Upper lobe of left lung (tissue), 6 donors: ENCODE measurements at places on chromosomes 13 and 19. TPM values are rescaled to one million over a fixed set of nuclear protein-coding genes. Genes with fewer than 3 reads are reported as not detected.

DNA sequence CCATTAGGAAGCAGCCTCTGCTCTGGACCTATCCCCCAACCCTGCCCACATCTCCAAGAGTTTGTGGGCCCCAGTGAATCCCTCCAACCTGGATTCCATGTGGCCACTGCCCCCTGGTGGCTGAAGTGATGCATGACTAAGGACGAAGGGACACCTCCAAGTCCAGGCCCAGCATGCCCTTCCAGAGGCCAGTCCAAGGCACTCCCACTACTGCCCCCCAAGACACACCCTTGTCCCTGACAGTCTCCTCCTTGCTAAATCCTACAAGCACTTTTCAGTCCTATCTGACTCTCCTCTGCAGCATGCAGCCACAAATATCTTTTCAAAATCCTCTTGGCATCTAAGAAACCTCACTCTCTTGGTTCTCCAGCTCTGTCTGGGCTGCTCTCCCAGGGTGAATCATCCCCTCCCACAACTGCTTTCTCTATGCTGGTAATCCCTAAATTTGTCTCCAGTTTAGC lies 33.0 kb downstream of the DEDD2 start:
- H3K36me3 ChIP-seq: no peaks in the 10 kb centered on the region
- peak; percentile 77 for DNase-seq
- no peak overlapping the region for H3K4me3 ChIP-seq
- no peaks in the 10 kb centered on the region for H3K4me1 ChIP-seq
- peaks cover 5% of the 10 kb centered on the region for H3K27me3 ChIP-seq
- no peak overlapping the region for H3K27ac ChIP-seq

TEX101 gene
- total RNA-seq: not detected

IGFL3 gene
- not detected for total RNA-seq

DNA sequence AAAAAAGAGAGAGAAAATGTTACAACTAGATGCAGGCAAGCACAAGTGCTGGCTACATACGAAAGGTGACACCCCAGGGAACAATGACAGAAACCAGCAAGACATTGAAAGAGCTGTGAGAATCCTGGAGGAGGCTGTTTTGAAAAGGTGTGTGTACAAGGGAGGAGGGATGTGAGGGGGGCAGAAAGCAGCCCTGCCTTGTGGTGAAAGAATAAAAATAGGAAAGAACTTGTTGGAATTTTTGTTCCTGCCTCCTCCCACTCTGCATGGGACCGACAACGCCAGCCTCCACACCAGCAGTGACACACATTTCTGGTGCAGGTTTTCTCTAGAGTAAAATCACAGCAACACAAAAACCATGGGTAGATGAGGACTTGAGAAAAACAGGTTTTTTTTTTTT lies 1258.6 kb downstream of the PCDH9 start:
- no peak overlapping the region for H3K4me3 ChIP-seq
- no peaks in the 10 kb centered on the region for H3K27me3 ChIP-seq
- no peak for DNase-seq
- H3K36me3 ChIP-seq: no peaks in the 10 kb centered on the region
- H3K27ac ChIP-seq: no peak overlapping the region

RNF17 gene
- 0.27 TPM for total RNA-seq

- H3K4me3 ChIP-seq: no peak overlapping the region
- no peaks in the 10 kb centered on the region for H3K36me3 ChIP-seq
- H3K4me1 ChIP-seq: no peaks in the 10 kb centered on the region
- H3K27ac ChIP-seq: no peak overlapping the region
These were observed 48.8 kb upstream of the TPM4 start for GRCh38 chr19:16027528-16027927.

CPB2 gene
- 23.9 TPM for total RNA-seq

THSD8 gene
- total RNA-seq: 6.0 TPM

DNA sequence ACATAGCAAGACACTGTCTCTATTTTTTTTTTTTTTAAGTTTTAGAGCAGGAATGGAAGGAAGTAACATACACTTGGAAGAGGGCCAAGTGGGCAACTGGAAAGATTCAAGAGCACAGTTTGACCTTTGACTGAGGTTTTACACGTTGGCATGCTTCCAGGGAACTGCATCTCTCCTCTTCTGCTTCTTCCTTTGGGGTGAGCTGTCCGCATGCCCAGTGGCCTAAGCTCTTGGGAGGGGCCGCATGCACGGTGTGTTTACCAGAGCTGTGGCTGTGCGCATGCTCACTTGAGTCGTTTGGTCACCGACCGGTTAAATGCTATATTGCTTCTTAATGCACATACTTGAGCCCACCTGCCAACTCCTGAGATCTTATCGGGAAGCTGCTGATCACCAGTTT lies 727.7 kb downstream of the UQCRFS1 start:
- no peaks in the 10 kb centered on the region for H3K27me3 ChIP-seq
- H3K4me3 ChIP-seq: no peak overlapping the region
- DNase-seq: no peak
- H3K27ac ChIP-seq: no peak overlapping the region
- H3K36me3 ChIP-seq: no peaks in the 10 kb centered on the region

DNA sequence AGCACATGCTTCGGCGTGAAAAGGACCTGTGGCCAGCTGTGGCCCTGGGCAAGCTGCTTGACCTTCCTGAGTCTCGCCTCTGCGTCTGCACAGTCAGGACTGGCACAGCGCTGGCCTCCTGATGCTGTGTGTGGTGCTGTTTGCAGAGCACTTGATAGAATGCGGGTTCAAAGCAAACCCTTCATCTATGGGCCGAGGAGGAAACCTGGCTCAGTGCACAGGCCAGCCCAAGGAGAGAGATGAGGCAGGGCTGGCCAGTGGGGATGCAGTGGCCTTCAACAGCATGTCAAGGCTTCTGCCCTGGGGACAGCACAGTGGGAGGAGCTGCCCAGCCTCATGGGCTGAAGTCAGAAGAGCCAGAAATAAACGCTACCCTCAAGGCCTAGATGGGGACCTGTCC lies 21.3 kb upstream of the VSTM2B start:
- no peaks in the 10 kb centered on the region for H3K4me1 ChIP-seq
- H3K27ac ChIP-seq: no peak overlapping the region
- H3K27me3 ChIP-seq: no peaks in the 10 kb centered on the region
- DNase-seq: peak; percentile 37

GRCh38 chr13:100728201-100728600 lies 53.6 kb upstream of the TMTC4 start:
- no peaks in the 10 kb centered on the region for H3K27me3 ChIP-seq
- H3K4me1 ChIP-seq: no peaks in the 10 kb centered on the region
- H3K36me3 ChIP-seq: no peaks in the 10 kb centered on the region

- H3K36me3 ChIP-seq: peaks cover 9% of the 10 kb centered on the region
- H3K4me1 ChIP-seq: peaks cover 10% of the 10 kb centered on the region
- no peaks in the 10 kb centered on the region for H3K27me3 ChIP-seq
These were observed 4.1 kb upstream of the CNOT3 start for GRCh38 chr19:54133312-54133956.

DNA sequence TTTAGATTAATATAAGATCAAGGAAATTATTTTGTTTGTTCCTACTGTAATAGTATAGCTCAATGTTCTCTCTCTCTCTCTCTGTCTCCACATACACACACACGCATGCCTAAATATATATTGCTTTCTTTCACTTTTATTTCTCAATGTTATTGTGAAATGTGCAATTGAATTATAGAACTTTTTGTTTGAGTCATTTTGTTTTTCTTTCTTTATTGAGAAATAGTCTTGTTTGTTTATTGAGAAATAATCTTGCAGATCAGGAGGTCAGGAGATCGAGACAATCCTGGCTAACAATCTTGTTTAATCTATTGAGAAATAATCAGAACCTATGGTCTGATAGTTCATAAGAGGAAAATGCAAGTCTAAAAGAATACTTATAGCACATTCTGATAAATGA lies 1581.3 kb downstream of the EFNB2 start:
- H3K27ac ChIP-seq: no peak overlapping the region
- H3K36me3 ChIP-seq: no peaks in the 10 kb centered on the region
- H3K4me3 ChIP-seq: no peak overlapping the region
- H3K4me1 ChIP-seq: no peaks in the 10 kb centered on the region

DNA sequence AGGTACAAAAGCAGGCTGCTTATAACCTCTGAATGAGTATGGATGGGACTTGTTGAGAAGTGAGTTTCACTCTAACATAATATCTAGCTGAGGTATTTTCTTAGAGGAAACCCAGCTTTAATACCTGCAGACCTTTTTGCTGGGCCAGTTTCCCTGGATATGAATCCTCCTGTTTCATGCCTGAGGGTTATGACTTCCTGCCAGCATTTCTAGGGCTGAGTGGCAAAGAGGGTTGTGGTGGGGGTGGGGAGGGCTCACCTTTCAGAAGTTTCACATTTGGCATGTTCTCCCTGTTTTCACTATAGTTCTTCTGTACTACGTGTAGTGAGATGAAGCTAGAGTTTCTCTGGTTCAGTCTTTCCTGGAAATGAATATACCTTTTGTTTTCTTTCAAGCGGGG lies 73.7 kb downstream of the LACC1 start:
- no peak overlapping the region for H3K27ac ChIP-seq
- H3K27me3 ChIP-seq: no peaks in the 10 kb centered on the region
- DNase-seq: no peak
- H3K4me1 ChIP-seq: no peaks in the 10 kb centered on the region
- H3K36me3 ChIP-seq: no peaks in the 10 kb centered on the region

- no peaks in the 10 kb centered on the region for H3K4me1 ChIP-seq
- no peak overlapping the region for H3K27ac ChIP-seq
- H3K27me3 ChIP-seq: no peaks in the 10 kb centered on the region
- no peak overlapping the region for H3K4me3 ChIP-seq
- H3K36me3 ChIP-seq: no peaks in the 10 kb centered on the region
These were observed 473.3 kb downstream of the ITGBL1 start for GRCh38 chr13:101925731-101926130.

ZNF256 gene
- total RNA-seq: 1.1 TPM

DNA sequence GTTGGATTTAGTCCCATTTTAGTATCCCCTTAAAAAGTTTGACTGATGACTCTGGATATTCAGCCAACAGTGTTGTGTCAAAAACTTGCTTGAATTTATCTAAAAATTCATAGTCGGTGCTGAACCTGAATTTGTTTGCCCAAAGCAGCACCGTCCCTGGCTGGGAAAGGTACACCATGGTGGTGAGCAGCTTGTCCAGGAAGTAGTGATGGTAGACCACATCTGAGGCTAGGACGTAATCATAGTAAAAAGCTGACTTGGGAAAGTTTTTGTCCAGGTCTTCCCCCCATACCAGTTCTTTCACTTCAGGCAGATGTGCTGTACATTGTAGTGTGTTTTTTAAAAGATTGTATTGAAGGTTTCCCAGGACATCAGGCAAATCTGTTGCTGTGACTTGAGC lies 8.8 kb downstream of the METTL21C start:
- no peak overlapping the region for H3K4me3 ChIP-seq
- no peaks in the 10 kb centered on the region for H3K4me1 ChIP-seq
- H3K36me3 ChIP-seq: no peaks in the 10 kb centered on the region
- DNase-seq: no peak
- H3K27ac ChIP-seq: no peak overlapping the region

DNA sequence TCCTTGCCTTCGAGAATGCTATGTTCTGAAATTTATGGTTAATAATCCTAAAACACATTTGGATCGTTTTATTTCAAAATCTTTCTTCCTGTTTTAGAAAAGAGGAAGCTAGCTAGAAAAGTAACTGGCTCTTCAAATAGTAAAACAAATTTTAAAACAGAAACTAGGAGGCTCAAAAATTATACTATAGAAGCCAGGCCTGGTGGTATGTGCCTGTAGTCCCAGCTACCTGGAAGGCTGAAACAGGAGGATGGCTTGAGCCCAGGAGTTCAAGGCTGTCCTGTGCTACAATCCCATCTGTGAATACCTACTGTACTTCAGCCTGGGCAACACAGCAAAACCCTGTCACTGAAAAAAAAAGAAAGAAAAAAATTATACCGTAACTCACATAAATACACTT lies 57.9 kb downstream of the ELF1 start:
- peaks cover 11% of the 10 kb centered on the region for H3K36me3 ChIP-seq
- no peaks in the 10 kb centered on the region for H3K27me3 ChIP-seq
- no peak overlapping the region for H3K4me3 ChIP-seq
- peak overlapping the region; percentile 79 for H3K27ac ChIP-seq
- H3K4me1 ChIP-seq: peaks cover 46% of the 10 kb centered on the region
- DNase-seq: no peak

GRCh38 chr13:94234738-94235137 lies 244.7 kb downstream of the DCT start:
- no peak for DNase-seq
- no peaks in the 10 kb centered on the region for H3K36me3 ChIP-seq
- no peak overlapping the region for H3K4me3 ChIP-seq
- no peaks in the 10 kb centered on the region for H3K27me3 ChIP-seq

DNA sequence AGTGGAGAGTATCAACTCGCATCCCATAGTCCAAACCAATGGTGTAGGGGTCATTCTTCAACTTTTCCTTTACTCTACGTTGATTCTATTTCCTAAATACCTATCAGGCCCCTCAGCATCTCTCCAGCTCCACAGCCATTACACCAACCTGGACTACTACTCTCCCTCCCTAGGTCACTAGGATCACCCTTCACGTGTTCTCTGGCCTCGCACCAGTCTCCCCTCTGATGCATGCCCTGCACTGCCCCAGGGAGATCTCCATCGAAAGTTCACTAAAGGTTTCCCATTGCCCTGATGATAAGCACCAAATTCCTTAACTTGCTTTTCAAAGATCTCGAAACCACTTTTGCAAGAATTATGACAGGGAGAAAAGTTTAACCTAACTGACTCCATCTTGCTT lies 421.5 kb downstream of the TSHZ3 start:
- no peaks in the 10 kb centered on the region for H3K36me3 ChIP-seq
- H3K27ac ChIP-seq: no peak overlapping the region
- no peaks in the 10 kb centered on the region for H3K4me1 ChIP-seq
- DNase-seq: no peak
- H3K27me3 ChIP-seq: no peaks in the 10 kb centered on the region
- H3K4me3 ChIP-seq: no peak overlapping the region

C19orf81 gene
- total RNA-seq: 5.2 TPM

DNA sequence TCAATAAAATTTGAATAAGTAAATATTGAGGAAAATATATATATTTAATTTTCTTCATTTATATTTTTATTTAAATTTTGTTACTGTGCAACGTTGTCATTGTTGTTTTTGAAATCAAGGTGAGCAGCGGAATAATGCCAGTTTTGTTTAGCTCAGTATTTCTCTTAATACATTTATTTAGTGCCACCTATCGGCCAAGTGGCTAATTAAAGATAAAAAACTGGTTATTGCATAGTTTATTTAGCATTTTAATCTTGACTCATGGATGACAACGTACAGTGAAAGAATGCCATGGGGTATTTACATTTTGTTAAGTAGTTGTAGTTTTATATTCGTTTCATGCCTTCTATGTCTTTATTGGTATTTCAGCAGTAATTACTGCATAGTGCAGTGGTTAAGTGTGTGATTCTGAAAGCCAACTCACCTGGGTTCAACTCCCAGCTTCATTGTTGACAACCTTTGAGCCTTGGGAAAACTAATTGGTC lies 265.9 kb downstream of the MYO16 start:
- no peak overlapping the region for H3K4me3 ChIP-seq
- no peaks in the 10 kb centered on the region for H3K27me3 ChIP-seq
- DNase-seq: no peak
- H3K4me1 ChIP-seq: no peaks in the 10 kb centered on the region

POP4 gene
- total RNA-seq: 59.6 TPM
